Osteoblast (primary cell): ENCODE measurements at places on chromosomes 2 and 18.
A peak's percentile ranks its signal among the peaks of the same experiment; 100 is the strongest.

DNA sequence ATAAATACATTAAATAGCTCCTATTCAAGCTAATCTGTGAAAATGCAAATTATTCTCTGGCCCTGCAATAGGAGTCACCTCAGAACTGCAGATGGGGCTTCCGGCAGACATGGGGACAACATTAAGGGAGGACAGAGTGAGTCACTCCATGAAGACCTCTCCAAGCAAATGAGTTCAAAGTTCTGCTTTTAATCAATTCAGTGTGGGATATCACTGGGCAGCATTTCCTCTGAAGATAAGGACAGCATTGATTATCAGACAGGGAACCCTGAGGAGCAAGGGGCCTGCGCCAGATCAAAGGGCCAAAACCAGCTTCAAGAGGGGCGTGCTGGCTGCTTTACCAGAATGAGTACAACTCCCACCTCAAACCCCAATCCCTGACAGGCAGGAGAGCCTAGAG is 356.9 kb upstream of the KLHL29 start:
- H3K27me3 ChIP-seq, result no peaks in the 10 kb centered on the region
- H3K4me3 ChIP-seq, result no peak overlapping the region
- no peaks in the 10 kb centered on the region for H3K4me1 ChIP-seq

GRCh38 chr2:127217470-127218325 is 2.4 kb downstream of the CYP27C1 start:
- DNase-seq, result peak; percentile 95
- no peaks in the 10 kb centered on the region for H3K27me3 ChIP-seq
- H3K27ac ChIP-seq, result no peak overlapping the region
- no peaks in the 10 kb centered on the region for H3K36me3 ChIP-seq

- H3K27ac ChIP-seq, result no peak overlapping the region
- no peak overlapping the region for H3K4me3 ChIP-seq
Observed at GRCh38 chr2:178152977-178153376, 40.7 kb downstream of the RBM45 start.

GRCh38 chr2:136666-137065 is 90.4 kb upstream of the FAM110C start:
- no peaks in the 10 kb centered on the region for H3K36me3 ChIP-seq
- H3K4me1 ChIP-seq, result no peaks in the 10 kb centered on the region
- no peak overlapping the region for H3K4me3 ChIP-seq
- no peak for DNase-seq

DNA sequence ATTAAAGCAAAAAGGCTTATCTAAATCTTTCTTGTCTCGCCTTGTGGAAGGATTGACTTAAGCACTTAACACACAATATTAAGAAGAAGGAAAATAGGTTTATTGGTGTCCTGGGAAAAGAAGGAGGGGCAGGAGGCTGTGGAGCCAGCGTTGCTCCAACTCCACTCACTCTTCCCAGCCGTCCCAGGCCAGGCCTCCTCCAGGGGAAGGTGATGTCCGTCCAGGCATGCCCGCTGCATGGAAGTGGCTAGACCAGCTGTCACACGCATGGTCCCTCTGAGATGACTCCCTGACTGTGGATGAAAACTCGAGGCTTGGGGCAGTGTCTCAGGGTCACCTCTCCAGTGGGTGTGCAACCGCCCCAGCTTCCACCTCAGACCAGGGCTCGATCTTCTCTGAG is 281.1 kb downstream of the GALR1 start:
- H3K36me3 ChIP-seq, result no peaks in the 10 kb centered on the region
- H3K4me1 ChIP-seq, result no peaks in the 10 kb centered on the region
- no peaks in the 10 kb centered on the region for H3K27me3 ChIP-seq
- no peak overlapping the region for H3K27ac ChIP-seq
- no peak overlapping the region for H3K4me3 ChIP-seq

DNA sequence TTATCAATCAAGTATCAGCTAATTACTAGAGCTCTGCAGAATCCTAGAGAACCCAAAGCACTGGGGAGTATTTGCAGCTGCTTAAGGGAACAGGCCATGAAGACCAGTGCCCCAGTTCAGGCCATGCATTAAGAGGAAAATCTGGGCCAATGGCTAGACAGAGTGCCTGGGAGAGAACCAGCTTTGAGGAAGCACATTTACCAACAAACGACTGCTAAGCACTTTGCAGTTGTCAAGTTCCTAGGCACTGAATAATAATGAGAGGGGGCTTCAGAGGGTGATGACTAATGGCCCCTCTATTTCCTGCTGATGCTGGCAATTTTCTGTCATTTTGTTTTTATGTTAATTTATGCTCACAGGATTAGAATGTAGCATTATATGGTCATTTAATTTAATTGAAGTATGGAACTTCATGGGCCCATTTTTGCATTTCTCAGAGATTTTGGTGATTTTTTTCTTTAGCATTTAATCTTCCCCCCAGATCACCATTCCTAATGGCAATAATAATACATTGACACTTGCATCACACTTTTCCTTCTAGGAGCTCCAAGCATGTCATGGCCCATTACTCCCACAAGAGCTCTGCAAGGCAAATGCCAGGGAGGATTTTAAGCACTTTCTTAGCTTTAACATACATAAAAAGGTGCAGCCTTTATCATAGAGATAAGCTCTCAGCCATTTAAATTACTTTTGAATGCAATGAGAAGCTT is 147.7 kb upstream of the SPATS2L start:
- no peak for DNase-seq
- H3K4me3 ChIP-seq, result no peak overlapping the region
- H3K27ac ChIP-seq, result no peak overlapping the region
- H3K4me1 ChIP-seq, result peaks cover 20% of the 10 kb centered on the region
- H3K27me3 ChIP-seq, result no peaks in the 10 kb centered on the region
- no peaks in the 10 kb centered on the region for H3K36me3 ChIP-seq

DNA sequence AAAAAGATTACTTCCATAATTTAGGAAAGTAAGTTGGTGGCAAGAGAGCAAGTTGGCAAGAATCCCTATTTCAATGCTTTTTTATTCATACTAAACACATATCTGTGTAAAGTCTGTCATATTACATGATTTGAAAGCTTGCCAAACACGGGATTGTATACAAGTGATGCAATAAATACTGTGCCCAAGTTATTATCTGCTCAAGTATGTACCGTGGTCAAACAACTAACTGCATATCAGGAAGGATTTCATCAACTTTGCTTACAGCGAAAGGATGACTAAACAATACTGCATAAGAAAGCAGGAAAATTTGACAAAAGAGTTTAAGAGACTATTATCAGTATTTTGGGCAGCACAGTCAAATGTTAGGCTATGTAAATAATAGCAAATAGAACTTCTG is 69.6 kb upstream of the SCN1A start:
- no peak overlapping the region for H3K27ac ChIP-seq
- no peaks in the 10 kb centered on the region for H3K4me1 ChIP-seq

GRCh38 chr2:231541645-231542044 is 11.4 kb upstream of the NMUR1 start:
- H3K4me3 ChIP-seq, result no peak overlapping the region
- peak; percentile 15 for DNase-seq
- peaks cover 8% of the 10 kb centered on the region for H3K4me1 ChIP-seq
- no peak overlapping the region for H3K27ac ChIP-seq
- H3K36me3 ChIP-seq, result no peaks in the 10 kb centered on the region

- no peak overlapping the region for H3K4me3 ChIP-seq
- peaks cover 19% of the 10 kb centered on the region for H3K4me1 ChIP-seq
- H3K27ac ChIP-seq, result no peak overlapping the region
- no peaks in the 10 kb centered on the region for H3K36me3 ChIP-seq
- no peaks in the 10 kb centered on the region for H3K27me3 ChIP-seq
Observed at GRCh38 chr18:56136105-56136504, 502.3 kb downstream of the TXNL1 start.

DNA sequence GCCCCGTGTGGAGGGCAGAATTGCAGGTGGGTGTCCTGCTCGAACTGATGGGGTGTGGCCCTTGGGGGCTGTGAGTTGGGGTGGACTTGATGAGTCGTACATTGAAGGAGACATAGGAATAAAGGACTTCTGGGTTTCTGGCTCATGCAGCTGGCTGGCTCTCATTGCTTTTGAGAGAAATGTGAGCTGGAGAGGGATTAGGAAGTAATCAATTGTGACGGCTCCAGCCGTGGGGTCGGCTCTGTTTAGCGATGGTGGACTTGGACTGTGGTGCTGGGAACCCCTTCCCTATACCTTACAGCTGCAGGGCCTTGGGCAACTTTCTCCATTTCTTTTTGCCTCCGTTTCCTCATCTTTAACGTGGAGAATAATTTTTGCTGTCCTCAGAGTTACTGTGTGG is 9.2 kb downstream of the IMPA2 start:
- no peaks in the 10 kb centered on the region for H3K27me3 ChIP-seq
- peaks cover 14% of the 10 kb centered on the region for H3K4me1 ChIP-seq
- no peak for DNase-seq
- no peaks in the 10 kb centered on the region for H3K36me3 ChIP-seq
- H3K27ac ChIP-seq, result no peak overlapping the region

DNA sequence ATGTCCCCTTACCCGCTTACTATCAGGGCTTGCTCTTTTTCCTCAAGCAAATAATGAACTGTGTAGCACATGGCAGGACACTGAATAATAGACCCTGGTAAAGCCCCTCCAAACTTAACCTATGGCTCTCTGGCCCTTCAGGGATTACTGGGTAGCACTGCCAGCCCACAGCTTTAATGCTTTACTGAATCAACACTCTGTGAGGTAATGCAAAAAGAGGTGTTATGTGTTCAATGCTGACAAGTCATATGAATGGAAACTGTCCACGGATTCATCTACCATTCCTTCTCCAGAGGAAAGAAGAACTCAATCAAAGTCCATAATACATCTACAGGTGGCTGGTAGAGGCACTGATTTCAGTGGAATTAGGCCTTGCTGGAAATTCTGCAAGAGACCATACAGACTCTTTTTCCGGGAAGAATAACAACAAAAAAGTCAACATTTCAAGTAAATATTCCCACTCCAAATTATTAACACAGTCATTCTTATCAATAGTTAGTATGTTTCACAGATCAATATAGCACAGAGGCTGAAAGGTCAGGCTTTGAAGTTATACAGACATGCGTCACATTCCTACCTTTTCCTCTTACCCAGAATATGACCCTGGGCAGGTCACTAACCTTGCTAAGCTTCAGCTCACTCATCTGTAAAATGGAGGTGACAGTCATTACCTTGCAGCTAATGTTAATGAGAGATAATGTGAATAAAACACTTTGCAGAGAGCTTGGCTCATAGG is 13.8 kb upstream of the MYOM1 start:
- no peaks in the 10 kb centered on the region for H3K27me3 ChIP-seq
- no peak overlapping the region for H3K27ac ChIP-seq
- H3K36me3 ChIP-seq, result no peaks in the 10 kb centered on the region
- no peak for DNase-seq
- H3K4me1 ChIP-seq, result no peaks in the 10 kb centered on the region

DNA sequence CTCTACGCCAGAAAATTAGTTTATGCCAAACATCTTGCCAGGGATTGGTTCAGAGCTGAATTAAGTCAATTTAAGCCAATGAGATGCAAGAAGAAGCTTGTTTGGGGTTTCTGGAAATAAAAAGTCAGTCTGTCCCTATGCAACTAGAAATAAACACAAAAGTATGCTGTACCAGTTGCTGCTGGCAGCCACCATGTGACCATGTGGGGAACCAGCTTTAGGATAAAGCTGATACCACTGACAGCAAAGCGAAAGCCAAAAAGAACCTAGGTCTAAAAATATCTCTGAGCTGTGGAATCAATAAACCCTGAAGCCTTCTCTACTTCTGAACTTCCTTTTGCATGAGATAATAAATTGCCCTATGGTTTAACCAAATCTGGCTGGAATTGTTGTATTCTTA is 181.8 kb upstream of the PARD3B start:
- peaks cover 4% of the 10 kb centered on the region for H3K27me3 ChIP-seq
- H3K4me3 ChIP-seq, result no peak overlapping the region
- no peaks in the 10 kb centered on the region for H3K36me3 ChIP-seq
- DNase-seq, result no peak

GRCh38 chr2:209591021-209591420 is 167.2 kb downstream of the MAP2 start:
- H3K4me1 ChIP-seq, result no peaks in the 10 kb centered on the region
- no peaks in the 10 kb centered on the region for H3K27me3 ChIP-seq
- H3K36me3 ChIP-seq, result no peaks in the 10 kb centered on the region
- no peak overlapping the region for H3K4me3 ChIP-seq
- no peak for DNase-seq

GRCh38 chr2:220277445-220277975 is 650.1 kb downstream of the SLC4A3 start:
- H3K27me3 ChIP-seq, result no peaks in the 10 kb centered on the region
- peak overlapping the region; percentile 94 for H3K27ac ChIP-seq
- peaks cover 38% of the 10 kb centered on the region for H3K4me1 ChIP-seq
- H3K4me3 ChIP-seq, result no peak overlapping the region
- H3K36me3 ChIP-seq, result no peaks in the 10 kb centered on the region

DNA sequence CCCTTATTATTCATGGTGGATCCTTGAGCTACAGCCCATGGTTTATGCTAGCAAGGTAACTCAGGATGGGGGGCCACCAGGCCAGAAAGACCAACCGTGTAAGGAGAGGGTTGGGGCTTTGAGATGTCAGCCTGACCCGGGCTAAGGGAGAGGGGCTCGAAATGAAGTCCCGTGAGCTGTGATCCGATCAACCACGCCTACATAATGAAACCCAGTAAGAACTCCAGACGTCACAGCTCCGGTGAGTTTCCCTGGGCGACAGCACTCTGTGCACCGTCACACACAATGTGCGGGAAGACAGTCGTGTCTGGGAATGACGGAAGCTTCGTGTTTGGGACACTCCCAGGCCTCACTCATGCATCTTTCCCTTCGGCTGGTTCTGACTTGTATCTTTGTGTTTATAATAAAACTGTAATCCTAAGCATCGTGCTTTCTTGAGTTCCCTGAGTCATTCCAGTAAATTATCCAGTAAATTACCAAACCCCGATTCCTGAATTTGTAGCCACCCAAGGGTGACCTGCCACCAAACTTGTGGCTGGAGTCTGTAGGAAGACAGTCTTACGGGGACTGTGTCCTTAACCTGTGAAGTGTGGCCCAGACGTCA is 44.2 kb downstream of the CYP27C1 start:
- peak overlapping the region; percentile 77 for H3K27ac ChIP-seq
- no peaks in the 10 kb centered on the region for H3K27me3 ChIP-seq
- DNase-seq, result no peak
- no peak overlapping the region for H3K4me3 ChIP-seq
- H3K36me3 ChIP-seq, result no peaks in the 10 kb centered on the region
- H3K4me1 ChIP-seq, result peaks cover 39% of the 10 kb centered on the region

- H3K27ac ChIP-seq, result no peak overlapping the region
- H3K27me3 ChIP-seq, result peaks cover 3% of the 10 kb centered on the region
- no peaks in the 10 kb centered on the region for H3K36me3 ChIP-seq
Observed at GRCh38 chr2:109091526-109091925, 37.5 kb upstream of the SH3RF3 start.

GRCh38 chr2:152738438-152738837 is 20.0 kb downstream of the ARL6IP6 start:
- no peaks in the 10 kb centered on the region for H3K27me3 ChIP-seq
- no peak overlapping the region for H3K27ac ChIP-seq
- H3K4me1 ChIP-seq, result no peaks in the 10 kb centered on the region
- no peak for DNase-seq
- H3K36me3 ChIP-seq, result no peaks in the 10 kb centered on the region

DNA sequence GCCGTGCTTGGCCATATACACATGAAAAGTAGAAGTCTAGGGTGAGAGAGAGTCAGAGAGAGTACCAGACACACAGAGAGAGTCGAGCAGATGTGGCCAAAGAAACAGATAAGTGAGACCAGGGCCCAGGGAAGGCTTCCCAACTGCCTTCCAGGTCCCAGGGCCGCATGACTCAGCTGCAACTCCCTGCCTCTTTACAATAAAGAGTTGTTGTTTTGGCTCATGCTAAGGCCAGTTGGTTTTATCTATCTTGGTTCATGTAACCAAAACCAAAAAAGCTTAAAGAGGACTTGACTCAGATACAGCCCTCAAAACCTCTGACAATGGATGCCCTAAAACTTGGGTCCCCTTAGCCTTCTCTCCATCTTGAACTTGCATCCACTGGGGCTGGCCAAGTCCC is 36.9 kb downstream of the REEP1 start:
- no peaks in the 10 kb centered on the region for H3K36me3 ChIP-seq
- no peak for DNase-seq
- H3K27me3 ChIP-seq, result peaks cover 9% of the 10 kb centered on the region

- no peak for DNase-seq
- peaks cover 58% of the 10 kb centered on the region for H3K27me3 ChIP-seq
- no peaks in the 10 kb centered on the region for H3K36me3 ChIP-seq
- no peak overlapping the region for H3K27ac ChIP-seq
Observed at GRCh38 chr2:230919240-230919639, 5.8 kb downstream of the GPR55 start.
